ENCODE measurements at places on chromosomes 3 and 15.

DNA sequence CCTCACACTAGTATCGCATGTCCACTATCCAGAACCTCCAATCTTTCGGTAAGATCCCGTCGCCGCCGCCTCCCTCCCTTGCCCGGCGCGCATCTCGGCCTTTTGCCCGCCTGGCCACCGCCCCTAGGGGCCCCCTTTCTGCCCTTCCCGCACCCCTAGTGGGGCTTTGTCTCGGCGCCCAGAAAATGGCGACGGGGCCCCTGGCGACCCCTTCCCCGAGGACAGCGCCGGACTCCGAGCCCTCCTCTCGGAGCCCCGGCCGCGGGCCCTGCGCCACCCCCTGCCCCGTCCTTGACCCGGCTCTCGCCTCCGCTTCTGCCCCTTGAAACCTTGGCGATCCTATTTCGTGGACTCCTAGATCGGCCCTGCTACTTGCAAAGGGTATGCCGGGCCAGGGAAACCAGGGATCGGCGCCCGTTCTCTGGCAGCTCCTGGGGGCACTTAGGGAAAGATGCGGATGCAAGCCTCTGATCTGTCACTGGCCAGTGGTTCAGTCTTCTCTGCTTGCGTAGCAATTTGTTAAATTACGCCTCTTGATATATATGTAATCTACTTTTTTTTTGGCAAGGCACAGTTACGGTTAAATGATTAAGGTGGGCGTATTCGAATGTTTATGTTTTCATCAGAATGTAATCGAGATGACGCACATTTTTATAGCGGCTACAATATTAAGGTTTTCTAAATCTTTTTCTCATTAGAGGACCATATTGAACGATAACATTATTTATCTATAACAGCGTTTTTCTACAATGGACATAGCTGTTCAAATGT is 603 bp downstream of the EIF1B start:
- DNase-seq, result no peak

DNA sequence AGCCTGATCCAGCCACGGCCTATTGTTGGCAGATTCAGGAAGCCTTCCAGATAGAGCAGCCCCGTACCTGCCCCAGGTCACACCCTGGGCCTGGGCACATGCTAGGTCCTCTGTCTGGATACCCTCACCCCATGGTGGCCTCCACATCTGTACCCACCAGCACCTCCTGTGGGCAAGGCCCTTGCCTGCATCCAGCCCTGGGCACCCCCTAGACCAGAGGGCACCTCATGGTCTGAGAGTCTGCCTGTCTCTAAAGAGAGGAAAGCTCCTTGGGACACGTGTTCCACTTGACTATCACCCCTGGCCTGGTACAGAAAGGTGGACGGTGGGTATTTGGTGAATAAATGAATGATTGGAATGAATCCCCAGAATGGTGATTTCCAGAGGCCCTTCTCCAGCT is 8.9 kb upstream of the COMMD4 start:
- no peak for DNase-seq

GRCh38 chr3:129855170-129855831 is 38.2 kb downstream of the TMCC1 start:
- DNase-seq, result no peak

DNA sequence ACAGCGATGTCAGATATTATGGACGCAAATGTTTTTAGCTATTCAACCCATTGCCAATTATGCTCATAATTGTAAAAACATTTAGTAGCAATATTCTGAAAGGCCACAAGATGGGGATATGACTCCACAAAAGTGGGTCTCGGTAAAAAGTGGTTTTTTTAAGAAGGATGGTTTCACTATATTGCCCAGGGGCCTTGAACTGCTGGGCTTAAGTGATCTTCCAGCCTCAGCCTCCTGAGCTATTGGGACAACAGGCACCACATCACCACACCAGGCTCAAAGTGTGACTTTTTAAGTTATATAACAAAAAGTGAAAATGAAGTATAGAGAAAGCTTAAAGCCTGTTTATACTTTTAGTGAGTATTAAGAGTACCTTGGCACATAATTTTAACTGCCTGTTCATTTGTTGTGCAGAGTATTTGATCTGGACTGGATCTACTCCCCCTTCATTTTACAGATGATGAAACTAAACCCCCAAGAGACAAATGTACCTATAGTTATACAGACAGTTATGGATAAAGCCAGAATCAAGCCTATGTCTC is 9.4 kb downstream of the NAA50 start:
- no peak for DNase-seq

- no peak for DNase-seq
These were observed 734.0 kb upstream of the NR2F2 start for GRCh38 chr15:95596496-95596895.

DNA sequence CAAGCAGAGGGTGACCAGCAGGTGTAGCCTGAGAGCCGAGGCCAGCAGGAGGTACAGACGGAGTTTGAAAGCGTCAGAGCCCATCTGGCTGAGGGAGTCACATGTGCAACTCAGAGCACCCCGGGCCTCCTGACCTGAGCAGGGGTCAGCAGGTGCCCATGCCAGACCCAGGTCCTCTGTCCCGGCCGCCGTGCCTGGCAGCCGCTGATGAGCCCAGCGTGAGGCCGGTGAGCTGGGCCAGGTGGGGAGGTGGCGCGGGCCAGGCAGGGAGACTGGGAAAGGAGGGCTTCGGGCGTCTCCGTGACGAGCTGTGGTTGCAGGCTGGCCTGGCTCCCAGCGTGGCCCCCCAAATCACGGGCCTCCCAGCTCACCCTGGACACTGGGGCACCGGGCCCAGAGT is 130.9 kb downstream of the CHSY1 start:
- no peak for DNase-seq

DNA sequence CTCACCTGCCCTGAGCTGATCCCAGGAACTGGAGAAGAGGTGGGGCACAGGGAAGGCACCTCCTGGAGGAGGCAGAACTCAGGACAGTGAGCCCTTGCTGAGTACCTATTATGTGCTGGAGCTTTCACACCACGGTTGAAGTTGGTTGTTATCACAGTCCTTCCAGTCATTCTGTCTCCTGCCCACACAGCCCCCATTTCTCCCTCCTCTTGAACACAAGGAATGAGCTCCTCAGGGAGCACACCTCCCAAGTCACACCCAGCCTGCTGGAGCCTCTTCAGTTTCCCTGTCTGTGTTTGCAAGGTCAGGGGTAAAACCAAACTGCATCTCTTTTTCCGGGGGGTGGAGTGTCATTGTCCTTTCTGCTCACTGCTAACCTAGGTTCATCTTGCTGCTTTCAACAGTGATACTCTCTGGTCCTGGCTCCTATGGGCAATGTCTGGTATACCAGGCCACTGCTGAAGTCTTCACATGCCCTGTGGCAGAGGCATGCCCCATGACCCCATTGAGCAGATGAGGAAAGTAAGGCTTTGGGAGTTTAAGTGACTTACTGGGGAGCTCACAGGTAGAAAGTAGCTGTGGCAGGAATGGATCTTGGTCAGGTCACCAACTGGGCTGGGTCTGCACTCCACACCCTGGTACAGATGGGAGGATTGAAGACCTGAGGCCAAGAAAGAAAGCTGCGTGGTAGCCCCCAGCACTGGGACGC is 30.0 kb downstream of the C3orf18 start:
- no peak for DNase-seq

Measured in stimulated activated CD4-positive, alpha-beta T cell treated with anti-CD3 and anti-CD28 coated beads, Interleukin-1b, Interleukin-23, amount 100 ng/mL, for 48 hours (primary cell).